ENCODE measurements at places on chromosomes 6 and 20.
A peak's percentile ranks its signal among the peaks of the same experiment; 100 is the strongest.

DNA sequence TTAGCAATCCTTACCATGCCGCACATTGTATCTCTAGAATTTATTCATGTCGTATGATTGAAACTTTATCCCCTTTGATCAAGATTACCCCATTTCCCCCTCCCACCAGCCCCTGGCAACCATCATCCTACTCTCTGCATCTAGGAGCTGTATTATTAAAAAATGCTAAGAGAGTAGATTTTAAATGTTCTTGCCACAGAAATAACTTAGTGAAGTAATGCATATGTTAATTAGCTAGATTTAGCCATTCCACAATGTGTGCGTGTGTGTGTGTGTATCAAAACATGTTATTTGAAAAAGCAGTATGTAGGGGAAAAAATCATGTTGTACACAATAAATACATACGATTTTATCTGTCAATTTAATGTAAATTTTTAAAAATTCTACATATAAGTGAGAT lies 11.9 kb upstream of the SPINT3 start:
- no peaks in the 10 kb centered on the region for H3K4me1 ChIP-seq
- H3K4me3 ChIP-seq: no peak overlapping the region
- H3K27me3 ChIP-seq: no peaks in the 10 kb centered on the region
- no peak for DNase-seq

DNA sequence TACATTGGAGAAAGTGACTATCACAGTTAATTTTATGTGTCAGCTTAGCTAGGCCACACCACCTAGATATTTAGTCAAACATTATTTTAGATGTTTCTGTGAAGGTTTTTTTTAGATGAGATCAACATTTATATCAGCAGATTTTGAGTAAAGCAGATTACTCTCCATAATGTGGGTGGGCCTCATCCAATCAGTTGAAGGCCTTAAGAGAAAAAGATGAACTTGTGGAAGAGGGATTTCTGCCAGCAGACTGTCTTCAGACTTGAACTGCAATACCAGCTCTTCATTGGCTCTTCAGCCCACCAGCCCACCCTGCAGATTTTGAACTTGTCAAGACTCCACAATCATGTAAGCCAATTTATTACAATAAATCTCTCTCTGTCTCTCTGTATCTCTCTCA lies 25.1 kb upstream of the FBXO30 start:
- DNase-seq: no peak
- no peak overlapping the region for H3K27ac ChIP-seq
- H3K4me1 ChIP-seq: no peaks in the 10 kb centered on the region
- H3K4me3 ChIP-seq: no peak overlapping the region
- no peaks in the 10 kb centered on the region for H3K27me3 ChIP-seq
- H3K36me3 ChIP-seq: no peaks in the 10 kb centered on the region

GRCh38 chr6:39927159-39927558 lies 7.1 kb downstream of the MOCS1 start:
- DNase-seq: no peak
- no peaks in the 10 kb centered on the region for H3K27me3 ChIP-seq
- H3K27ac ChIP-seq: no peak overlapping the region
- H3K36me3 ChIP-seq: peaks cover 2% of the 10 kb centered on the region
- H3K4me3 ChIP-seq: no peak overlapping the region

DNA sequence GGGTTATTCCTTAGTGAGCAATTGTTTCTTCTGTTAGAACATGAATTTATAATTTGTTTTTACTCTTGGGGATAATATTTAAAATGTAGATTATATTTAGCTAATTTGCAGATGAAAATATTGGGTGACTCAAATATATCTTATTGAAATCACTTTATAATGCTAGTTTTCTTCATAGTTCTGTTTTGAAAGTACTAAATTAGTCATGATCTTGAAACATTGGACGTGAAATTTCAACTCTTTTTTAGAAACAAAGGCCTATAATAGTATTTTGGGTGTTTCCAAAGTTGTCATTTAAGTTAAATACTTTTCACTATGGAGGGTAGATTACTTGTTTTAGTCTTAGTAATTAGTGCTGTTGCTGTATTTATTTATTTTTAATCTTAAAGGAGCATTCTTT lies 250.9 kb downstream of the UTRN start:
- no peak for DNase-seq
- H3K36me3 ChIP-seq: no peaks in the 10 kb centered on the region
- H3K4me3 ChIP-seq: no peak overlapping the region

DNA sequence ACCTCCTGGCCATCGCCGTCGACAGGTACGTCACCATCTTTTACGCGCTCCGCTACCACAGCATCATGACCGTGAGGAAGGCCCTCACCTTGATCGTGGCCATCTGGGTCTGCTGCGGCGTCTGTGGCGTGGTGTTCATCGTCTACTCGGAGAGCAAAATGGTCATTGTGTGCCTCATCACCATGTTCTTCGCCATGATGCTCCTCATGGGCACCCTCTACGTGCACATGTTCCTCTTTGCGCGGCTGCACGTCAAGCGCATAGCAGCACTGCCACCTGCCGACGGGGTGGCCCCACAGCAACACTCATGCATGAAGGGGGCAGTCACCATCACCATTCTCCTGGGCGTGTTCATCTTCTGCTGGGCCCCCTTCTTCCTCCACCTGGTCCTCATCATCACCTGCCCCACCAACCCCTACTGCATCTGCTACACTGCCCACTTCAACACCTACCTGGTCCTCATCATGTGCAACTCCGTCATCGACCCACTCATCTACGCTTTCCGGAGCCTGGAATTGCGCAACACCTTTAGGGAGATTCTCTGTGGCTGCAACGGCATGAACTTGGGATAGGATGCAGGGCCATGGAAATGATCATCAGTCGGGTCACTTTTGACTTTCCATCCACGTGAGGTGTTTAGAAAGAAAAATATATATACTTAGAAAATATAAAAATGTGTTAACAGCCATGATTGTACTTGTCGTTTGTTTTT lies 868 bp downstream of the MC3R start:
- no peak overlapping the region for H3K27ac ChIP-seq
- H3K4me3 ChIP-seq: no peak overlapping the region
- H3K4me1 ChIP-seq: no peaks in the 10 kb centered on the region
- no peak for DNase-seq

- H3K27ac ChIP-seq: no peak overlapping the region
- DNase-seq: no peak
These were observed 14.4 kb downstream of the KPNA5 start for GRCh38 chr6:116695401-116695800.

DNA sequence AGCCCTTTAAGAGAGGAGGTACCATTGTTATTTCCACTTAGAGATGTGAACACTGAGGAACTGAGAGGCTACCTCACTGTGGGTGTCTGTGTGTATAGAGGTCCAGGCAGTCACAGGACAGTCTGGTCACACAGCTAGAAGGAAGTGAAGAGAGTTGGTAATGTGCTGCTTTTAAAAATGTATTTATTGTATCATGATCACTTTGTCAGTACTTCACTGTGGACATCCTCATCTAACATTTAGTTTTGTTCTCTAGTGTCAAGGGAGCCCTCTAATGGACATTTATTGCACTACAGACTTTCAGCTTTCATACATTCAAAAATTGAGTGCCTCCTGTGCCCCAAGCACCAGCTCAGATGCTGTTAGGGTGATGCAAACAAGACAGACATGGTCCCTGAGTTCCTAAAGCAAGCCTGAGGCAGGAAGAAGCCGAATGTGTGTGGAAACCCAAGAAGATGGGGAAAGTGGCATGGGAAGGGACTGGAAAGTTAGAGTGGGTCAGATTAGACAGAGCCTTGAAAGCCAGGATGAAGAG lies 123.0 kb downstream of the SLC16A10 start:
- H3K4me1 ChIP-seq: 0 out of 2 replicates have a peak, but pooled peaks cover 2% of the 10 kb centered on the region
- peak; percentile 35 for DNase-seq

DNA sequence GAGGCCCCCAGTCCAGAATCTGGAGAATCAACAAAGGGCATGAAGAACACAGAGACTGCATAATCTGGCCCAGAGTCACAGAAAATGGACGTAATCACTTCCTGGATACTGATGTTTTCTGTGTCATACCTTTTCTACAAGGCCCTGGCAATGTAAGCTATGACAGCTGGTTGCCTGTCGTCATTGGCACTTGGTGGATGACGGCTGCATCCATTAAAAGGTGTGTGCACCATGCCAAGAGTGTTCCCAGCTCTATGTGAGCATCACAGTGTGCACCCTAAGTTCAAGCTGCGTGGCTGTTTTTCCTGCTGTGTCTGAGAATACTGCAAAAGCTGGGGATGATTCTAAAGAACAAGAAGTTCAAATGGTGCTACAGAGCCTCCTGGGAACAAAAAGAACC lies 275.2 kb upstream of the CNR1 start:
- H3K4me1 ChIP-seq: no peaks in the 10 kb centered on the region
- H3K4me3 ChIP-seq: no peak overlapping the region
- no peaks in the 10 kb centered on the region for H3K27me3 ChIP-seq
- H3K36me3 ChIP-seq: no peaks in the 10 kb centered on the region
- no peak overlapping the region for H3K27ac ChIP-seq
- no peak for DNase-seq

DNA sequence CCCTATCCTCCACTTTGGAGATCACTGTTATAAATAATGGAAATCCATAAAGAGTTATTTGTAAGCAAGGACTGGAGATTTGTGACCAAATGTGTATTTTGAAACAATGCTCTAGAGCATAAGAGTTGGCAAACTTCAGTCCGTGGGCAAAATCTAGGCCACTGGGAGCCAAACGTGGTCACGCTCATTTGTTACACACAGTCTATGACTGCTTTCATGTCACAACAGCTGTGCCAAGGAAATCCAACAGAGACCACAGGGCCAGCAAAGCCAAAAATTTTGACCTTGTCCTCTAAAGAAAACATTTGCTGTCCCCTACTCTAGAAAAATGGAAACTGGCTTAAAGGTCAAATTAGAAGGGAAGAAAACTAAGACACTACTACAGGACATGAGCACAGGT lies 7.9 kb downstream of the ZNF334 start:
- no peak for DNase-seq
- no peak overlapping the region for H3K4me3 ChIP-seq
- no peaks in the 10 kb centered on the region for H3K27me3 ChIP-seq

DNA sequence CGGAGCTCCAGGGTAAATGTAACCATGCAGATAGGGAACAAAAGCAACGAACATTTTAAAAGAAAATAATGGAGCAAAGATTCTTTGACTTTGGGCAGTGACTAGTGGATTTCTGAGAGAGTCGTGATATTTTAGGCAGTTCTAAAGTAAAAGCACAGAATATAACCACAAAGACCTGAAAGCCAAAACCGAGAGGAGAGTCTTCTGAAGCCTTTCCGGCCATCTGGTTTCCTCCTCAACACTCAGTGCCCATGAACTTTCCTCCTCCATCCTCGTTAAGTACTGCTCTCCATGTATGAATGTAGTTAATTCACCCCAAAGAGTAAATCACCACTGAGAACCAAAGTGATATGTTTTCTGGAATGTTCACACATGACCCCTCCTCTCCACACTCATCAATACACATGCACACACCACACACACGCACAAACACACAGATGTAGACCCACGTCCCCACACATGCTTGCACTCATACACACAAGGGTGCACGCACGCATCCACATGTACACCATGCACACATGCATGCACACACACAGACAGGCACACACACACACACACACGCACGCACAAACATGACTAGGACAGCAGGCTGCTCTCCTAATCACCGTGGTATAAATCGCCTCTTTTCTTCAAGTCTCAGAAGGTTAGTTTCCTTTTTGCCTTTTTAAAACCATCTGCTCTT lies 109.5 kb downstream of the MYLK4 start:
- H3K27me3 ChIP-seq: no peaks in the 10 kb centered on the region
- H3K4me1 ChIP-seq: peaks cover 6% of the 10 kb centered on the region
- no peak for DNase-seq
- H3K4me3 ChIP-seq: no peak overlapping the region
- no peaks in the 10 kb centered on the region for H3K36me3 ChIP-seq

DNA sequence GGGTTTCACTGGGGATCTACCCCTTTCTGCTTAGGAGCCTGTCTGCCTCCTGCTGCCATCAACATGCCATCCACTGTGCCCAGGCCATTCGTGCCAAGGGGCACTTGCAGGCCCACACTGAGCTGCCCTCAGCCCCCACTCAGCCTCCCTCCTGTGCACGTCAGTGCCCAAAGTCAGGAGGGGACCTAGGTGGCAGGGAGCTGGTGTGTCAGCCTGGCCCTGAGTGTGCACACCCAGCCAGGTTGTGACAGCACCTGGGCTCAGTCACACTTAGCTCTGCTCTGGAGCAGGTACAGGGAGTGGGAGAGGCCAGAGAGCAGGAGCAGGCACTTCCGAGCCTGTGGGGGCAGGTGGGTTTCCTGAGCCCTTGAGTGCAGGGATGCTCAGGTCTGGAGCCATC lies 63.6 kb upstream of the SYNCRIP start:
- H3K4me3 ChIP-seq: no peak overlapping the region
- no peaks in the 10 kb centered on the region for H3K27me3 ChIP-seq
- no peak for DNase-seq
- H3K4me1 ChIP-seq: no peaks in the 10 kb centered on the region
- no peak overlapping the region for H3K27ac ChIP-seq

DNA sequence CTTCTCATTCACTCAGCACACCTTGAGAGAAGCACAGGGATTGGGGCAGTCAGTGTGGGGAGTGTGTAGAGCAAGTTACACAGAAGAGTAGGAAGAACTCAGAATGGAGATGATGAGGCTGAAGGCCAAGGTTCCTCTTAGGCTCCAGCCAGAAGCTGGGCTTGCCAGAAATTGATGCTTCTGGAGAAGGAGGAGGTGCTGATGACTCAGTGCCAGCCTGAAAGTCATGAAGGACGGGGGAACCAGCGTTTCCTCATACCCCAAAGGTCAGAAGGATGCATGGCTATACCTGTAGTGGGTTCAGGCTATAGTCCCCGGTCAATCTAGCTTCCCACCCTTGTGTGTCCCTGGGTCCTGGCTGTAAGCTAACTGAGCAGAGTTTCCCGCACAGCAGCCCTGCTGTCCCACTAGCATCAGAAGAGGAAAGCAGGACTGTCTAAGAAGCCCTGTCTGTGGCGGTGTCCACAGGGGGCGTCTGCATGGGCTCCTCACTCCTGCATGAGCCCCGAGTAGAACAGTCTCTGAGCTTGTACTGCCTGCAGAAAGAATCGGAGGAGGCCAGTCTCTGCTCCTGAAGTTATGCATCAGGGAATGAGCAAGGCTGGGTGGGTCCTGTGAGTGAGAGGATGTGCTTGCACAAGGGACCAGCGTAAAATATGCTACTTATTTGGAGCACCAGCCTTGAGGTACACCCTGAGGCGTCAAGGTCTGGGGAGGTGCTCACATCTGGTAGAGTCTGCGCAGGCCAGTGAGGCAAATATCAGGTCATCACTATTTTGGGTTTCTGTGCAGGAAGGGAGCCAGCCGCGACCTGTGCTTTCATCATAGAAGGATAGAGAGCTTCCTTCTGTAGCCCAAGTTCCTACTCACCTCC lies 148.5 kb downstream of the MRPL14 start:
- H3K27me3 ChIP-seq: no peaks in the 10 kb centered on the region
- H3K27ac ChIP-seq: no peak overlapping the region
- no peaks in the 10 kb centered on the region for H3K4me1 ChIP-seq
- H3K4me3 ChIP-seq: no peak overlapping the region
- no peak for DNase-seq

Measured in iPS DF 6.9 (cell line).